Esophagus squamous epithelium (tissue), 5 donors: ENCODE measurements at places on chromosomes 7 and 10. TPM values are rescaled to one million over a fixed set of nuclear protein-coding genes. Genes with fewer than 3 reads are reported as not detected.

DNA sequence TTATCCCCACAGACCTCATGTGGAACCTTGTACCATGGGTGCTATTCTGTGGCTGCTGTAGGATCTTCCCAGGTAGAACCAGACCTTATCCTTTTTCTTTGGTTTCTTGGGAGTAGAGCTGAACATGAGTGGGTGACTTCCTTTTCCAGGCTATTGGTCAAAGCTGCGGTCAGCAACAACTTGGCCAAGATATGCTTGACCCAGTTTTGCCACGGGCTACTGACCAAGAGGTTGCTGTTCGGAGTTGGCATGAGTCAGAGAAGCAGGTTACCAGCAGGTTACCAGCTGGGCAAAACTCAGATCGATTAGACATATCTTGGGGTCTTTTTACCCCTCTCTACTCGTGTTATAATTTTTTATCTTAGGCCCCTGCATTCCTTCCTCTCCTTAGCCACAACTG, 36.7 kb upstream of the HDAC9 start:
- H3K27me3 ChIP-seq = no peaks in the 10 kb centered on the region
- no peaks in the 10 kb centered on the region for H3K36me3 ChIP-seq
- no peak overlapping the region for H3K27ac ChIP-seq
- no peak for DNase-seq
- H3K4me3 ChIP-seq = no peak overlapping the region

DNA sequence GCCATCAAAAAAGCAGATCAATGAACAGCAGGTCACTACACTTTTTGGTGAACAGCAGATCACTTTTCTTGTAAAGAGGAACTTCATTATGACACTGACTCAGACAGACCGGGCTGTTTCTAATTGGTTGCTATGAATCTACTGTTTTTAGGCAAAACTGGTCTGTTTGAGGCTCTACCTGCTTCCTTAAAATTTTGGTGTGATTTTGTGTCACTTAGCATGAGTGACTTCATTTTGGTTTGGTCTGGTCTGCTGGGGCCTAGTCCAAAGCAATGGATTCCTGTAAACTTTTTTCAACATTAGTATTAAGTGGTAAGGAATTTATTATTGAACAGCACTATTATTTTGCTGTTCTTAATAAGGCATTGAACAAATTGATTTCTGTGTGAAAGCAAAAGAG, 41.8 kb upstream of the C10orf71 start:
- no peaks in the 10 kb centered on the region for H3K4me1 ChIP-seq
- no peaks in the 10 kb centered on the region for H3K27me3 ChIP-seq
- H3K27ac ChIP-seq = no peak overlapping the region
- DNase-seq = no peak

DNA sequence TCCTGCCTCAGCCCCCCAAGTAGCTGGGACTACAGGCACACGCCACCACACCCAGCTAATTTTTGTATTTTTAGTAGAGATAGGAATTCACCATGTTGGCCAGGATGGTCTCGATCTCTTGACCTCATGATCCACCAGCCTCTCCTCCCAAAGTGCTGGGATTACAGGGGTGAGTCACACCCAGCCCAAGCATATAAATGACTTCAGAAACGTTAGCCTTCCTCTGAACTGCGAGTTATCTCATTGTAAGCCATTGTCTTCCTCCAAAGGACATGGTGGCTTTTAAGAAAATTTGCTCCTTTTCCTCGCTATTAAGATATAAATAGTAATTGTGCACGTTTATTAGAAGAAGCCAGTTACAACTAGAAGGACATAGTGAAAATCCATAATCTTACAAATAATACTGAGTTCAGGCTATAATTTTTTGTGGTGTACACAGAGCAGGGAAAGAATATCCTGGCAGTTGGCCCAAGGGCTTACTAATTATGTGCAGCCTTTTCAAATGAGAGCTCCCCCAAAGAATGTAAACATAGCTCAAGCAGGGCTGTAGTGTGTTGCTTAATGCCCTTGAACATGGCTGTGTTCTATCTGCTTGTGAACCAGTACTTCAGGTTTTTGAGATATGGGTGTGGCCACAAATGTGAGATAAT, 495.8 kb downstream of the PARD3 start:
- peaks cover 6% of the 10 kb centered on the region for H3K4me1 ChIP-seq
- H3K4me3 ChIP-seq = no peak overlapping the region
- DNase-seq = no peak
- H3K27me3 ChIP-seq = no peaks in the 10 kb centered on the region
- H3K36me3 ChIP-seq = peaks cover 42% of the 10 kb centered on the region

DNA sequence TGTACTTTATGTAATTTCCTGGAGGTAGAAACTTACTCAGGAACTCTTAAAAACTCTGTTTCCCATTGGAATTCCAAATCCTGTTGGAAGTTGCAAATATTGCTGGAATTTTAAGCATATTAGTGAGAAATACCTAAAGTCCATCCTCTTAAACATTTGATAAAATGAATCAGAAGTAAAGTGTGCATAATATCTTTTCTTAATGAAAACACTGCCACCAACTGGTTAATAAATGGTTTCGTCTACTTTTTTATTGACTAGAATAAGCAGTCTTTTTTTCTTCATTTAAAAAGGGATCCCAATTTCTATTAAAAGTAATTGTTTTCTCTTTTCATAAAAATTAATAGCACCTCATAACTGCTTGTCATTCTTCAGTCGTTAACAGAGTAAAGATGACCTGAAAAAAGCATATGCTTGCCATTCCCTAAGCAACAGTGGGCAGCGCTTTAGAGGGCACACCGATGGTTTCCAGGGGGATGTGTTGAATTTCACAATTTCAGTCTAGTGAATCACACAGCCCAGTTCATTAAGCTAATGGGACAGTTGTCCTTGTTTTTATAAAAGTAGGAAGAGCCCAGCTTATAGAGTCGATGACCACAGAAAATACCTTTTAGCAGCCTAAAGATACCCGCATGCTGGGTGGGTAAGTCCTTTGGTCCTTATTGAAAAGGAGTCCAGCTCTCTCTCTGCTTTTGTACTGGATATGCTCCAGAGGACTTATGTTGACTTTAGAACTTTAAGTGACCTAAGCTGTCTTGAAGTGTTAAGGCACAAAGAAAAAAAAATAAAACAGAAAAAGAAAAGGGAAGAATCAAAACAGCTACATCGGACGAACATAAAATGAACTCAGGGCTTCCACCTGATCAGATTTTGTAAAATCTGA, 28.5 kb downstream of the NPS start:
- no peaks in the 10 kb centered on the region for H3K36me3 ChIP-seq
- no peaks in the 10 kb centered on the region for H3K4me1 ChIP-seq
- H3K27me3 ChIP-seq = no peaks in the 10 kb centered on the region
- no peak for DNase-seq
- H3K27ac ChIP-seq = no peak overlapping the region

Gene KCNMA1
- 18.5 TPM for total RNA-seq

- DNase-seq = no peak
- no peaks in the 10 kb centered on the region for H3K4me1 ChIP-seq
- H3K36me3 ChIP-seq = no peaks in the 10 kb centered on the region
- H3K4me3 ChIP-seq = no peak overlapping the region
- no peak overlapping the region for H3K27ac ChIP-seq
These were observed 3.5 kb downstream of the MGAM start for GRCh38 chr7:141999058-141999623.

Gene DYNC1I1
- total RNA-seq = 8.0 TPM

- H3K4me1 ChIP-seq = no peaks in the 10 kb centered on the region
- H3K36me3 ChIP-seq = no peaks in the 10 kb centered on the region
- no peak for DNase-seq
- no peak overlapping the region for H3K4me3 ChIP-seq
- H3K27me3 ChIP-seq = no peaks in the 10 kb centered on the region
These were observed 29.0 kb upstream of the ADAM12 start for GRCh38 chr10:126417220-126417825.

DNA sequence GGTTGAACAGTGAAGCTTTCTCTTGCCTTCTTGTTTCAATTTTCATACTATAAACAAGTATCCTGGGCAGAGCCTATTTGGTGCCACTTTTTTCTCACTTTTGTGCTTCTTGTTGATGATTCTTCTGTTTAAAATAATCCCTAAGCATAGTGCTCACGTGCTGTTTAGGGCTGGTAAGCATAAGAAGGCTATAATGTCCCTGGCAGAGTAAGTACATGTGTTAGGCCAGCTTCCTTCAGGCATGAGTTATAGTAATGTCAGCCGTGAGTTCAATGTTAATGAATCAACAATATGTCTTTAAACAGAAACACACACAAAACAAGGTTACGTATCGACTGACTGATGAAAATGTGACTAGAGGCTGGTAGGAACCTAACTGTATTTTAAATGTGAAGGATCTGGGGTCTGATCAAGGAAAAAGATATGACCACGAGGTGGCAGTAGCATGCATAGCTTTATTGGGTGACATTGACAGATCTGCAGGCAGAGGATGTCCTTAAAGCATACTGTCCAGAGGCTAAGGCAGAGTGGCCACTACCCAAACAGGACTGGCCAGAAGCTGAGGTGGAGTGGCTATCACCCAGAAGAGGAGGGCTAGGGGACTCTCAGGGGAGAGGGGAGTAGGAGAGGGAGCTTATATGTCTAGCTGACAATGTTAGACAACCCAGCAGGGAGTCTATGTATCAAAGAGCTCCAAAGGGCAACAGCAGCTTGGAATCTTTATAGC, 113.7 kb downstream of the BRAF start:
- no peak overlapping the region for H3K4me3 ChIP-seq
- no peak for DNase-seq
- H3K27ac ChIP-seq = no peak overlapping the region
- H3K4me1 ChIP-seq = no peaks in the 10 kb centered on the region

- H3K36me3 ChIP-seq = no peaks in the 10 kb centered on the region
- H3K27ac ChIP-seq = no peak overlapping the region
- no peak for DNase-seq
- no peaks in the 10 kb centered on the region for H3K27me3 ChIP-seq
- H3K4me3 ChIP-seq = no peak overlapping the region
- no peaks in the 10 kb centered on the region for H3K4me1 ChIP-seq
These were observed 94.9 kb downstream of the TMEM130 start for GRCh38 chr7:98774884-98775283.

DNA sequence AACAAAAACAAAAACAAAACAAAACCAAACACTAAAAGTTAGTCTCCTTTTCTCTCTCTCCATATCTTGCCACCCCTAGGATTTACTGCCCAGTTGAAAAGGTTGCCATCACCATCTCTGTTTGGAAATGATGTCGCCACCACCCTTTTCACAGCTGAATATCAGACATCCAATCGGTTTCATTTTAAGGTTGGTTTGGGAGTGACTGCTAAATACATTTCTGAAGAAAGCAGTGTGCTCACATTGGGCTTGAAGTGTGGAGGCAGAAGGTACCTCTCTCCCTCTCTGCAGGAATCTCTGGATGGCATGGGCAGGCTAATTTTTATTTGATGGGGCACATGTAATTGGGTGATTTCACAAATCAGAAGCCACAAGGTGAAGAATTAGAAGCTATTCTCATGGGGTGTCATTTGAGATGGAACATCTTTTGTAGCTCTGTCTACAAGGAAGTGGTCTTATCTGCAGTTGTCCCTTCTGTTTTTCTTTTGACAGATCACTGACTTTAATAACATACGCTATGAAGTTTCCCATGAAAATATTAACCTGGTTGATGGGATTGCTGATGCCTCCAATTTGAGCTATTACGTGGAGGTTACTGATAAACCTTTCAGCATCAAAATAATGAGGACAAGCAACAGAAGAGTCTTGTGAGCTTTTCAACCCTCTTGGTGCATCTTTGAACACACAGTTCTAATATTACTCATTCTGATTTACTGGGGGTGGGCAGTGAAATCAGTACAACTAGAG, 20.1 kb downstream of the MGAM2 start:
- H3K4me1 ChIP-seq = no peaks in the 10 kb centered on the region
- no peak overlapping the region for H3K27ac ChIP-seq
- H3K4me3 ChIP-seq = no peak overlapping the region
- H3K36me3 ChIP-seq = no peaks in the 10 kb centered on the region
- no peak for DNase-seq

- no peak for DNase-seq
- no peaks in the 10 kb centered on the region for H3K27me3 ChIP-seq
- H3K36me3 ChIP-seq = no peaks in the 10 kb centered on the region
- peaks cover 18% of the 10 kb centered on the region for H3K4me1 ChIP-seq
- no peak overlapping the region for H3K4me3 ChIP-seq
These were observed 26.1 kb downstream of the PRLHR start for GRCh38 chr10:118569241-118569881.
